ENCODE measurements at places on chromosomes 1 and 21.

GRCh38 chr1:9127395-9128165 lies 1.3 kb downstream of the GPR157 start:
- DNase-seq, result no peak

DNA sequence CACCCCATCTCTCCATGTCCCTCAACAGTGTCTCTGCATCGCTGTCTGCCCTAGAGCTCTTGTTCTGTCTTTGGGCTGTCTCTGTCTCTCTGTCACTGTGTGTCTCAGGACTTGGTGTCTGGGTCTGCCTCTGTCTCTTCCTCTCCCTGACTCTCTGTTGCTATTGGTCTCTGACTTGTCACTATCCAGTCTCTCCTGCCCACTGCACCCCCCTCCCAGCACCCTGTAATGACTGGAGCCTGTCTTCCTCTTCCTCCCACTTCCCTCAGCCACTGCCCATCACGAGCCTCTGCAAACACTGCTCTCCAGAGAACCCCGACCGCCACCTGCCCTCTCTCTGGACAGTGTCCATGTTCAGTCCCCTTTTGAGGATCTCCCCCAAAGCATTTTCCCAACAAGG lies 12.1 kb downstream of the PEAR1 start:
- DNase-seq, result no peak

DNA sequence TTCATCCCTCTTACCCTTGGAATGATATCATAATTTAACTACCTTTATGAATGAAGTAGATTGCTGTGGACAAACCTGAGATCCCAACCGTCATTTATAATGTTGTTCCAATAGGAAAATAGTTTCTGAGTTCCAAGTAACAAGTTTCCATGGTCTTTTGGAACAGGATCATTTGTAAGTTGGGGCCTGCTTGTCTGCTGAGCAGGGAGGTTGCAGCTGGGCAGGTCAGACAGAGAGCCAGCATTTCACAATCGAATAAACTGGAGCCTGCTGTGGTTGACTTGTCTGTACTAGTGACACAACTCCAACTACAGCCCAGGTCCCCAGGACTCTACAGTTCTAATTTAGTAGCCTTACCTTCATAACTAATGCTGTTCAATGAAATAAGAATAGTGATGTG lies 18.6 kb upstream of the RALGPS2 start:
- DNase-seq, result no peak

DNA sequence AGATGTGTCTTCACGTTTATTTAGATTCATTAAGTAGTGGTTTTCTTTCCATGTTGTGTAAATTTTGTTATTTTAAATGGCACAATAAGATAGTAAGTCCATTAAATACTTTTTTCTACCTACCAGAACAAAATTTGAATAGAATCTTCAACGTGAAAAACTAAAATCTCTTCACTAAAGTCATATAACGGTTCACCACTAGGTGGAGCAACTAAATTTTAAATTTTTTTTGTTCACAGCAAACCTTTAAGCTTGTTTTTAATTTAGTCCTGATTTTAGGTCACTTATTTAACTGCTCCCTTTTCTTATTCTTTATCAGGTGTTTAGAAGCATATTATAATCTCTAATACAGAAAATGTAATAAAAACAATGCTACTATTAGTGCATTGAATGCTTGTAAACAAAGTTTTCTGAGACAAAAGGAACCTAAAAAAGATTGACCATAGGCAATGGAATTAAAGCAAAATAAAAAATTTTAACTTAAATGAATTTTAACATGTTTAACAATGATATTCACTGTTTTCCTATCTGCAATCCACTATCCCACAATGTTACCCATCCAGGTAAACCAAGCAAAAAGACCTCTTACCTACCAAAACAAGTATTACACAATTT lies 28.3 kb upstream of the PKN2 start:
- no peak for DNase-seq

GRCh38 chr21:34843562-34843961 lies 174.8 kb downstream of the CLIC6 start:
- DNase-seq, result no peak

GRCh38 chr21:31098576-31099005 lies 60.3 kb upstream of the KRTAP19-8 start:
- peak; percentile 74 for DNase-seq

- DNase-seq, result no peak
Observed at GRCh38 chr1:159120317-159120716, 43.8 kb upstream of the AIM2 start.

- DNase-seq, result peak; percentile 58
Observed at GRCh38 chr1:62271948-62272728, 47.1 kb downstream of the KANK4 start.

GRCh38 chr1:214856843-214857242 lies 225.7 kb upstream of the KCNK2 start:
- no peak for DNase-seq

All from activated naive CD8-positive, alpha-beta T cell treated with anti-CD3 and anti-CD28 coated beads, Interleukin-2, amount 10 ng/mL, durations not matched to agents 7 days and 5 days (primary cell).